ENCODE measurements at places on chromosomes 1 and 21.

- DNase-seq, result no peak
Observed at GRCh38 chr1:234858722-234859121, 248.7 kb upstream of the IRF2BP2 start.

DNA sequence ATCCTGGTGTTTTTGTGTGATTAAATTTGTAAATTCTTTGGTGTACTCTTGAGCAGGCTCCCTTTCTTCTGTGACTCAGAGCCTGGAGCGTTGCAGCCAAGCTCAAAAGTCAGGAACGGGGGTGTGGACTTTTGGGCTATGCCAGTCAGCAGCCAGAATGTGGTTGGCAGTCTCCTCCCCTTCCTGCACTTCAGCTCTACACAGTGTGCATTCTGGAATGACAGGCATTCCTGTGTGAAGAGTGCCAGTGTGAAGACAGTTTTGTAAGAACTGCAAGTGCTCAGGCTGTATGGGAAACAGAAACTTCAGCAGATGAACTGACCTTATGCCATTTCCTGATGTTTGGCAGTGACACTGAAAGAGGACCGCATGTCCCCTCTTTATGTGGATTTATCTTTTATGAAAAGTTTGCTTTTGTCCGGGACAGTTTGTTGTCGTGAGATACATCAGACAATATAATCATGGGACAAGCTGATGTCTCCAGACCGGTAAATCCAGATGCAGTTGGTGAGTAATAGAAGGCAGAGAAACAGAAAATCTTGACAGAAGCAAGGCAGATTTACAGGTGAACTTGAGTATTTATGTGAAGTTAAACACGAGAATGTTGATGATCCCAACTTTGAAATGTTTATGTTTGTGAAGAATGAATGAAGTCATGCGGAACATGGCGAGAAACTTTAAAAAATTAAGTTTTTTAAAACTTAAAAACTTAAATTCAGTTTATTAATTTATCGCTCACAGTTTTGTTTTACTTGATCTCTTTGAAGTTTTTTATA lies 67.7 kb upstream of the RCC1 start:
- DNase-seq, result no peak

DNA sequence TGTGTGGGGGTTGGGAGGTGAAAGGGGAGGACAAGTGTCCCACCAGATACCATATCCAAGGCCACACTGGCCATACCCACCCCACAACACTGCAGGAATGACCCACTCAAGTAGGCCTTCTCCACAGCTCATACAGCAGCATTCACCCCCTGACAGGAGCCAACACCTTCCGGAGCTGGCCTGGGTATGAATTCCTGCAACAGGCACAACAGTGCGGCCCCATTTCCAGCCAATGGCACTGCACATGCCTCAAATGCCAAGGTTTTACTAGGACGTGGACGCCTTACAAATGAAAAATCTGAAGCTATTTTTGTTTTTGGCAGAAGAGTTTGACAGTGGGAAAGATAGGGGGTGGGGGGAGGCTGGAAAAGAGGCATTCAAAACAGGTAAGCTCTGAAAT lies 2.0 kb downstream of the KCND3 start:
- DNase-seq, result no peak

GRCh38 chr1:205440476-205441317 lies 15.1 kb downstream of the BLACAT1 start:
- no peak for DNase-seq

- no peak for DNase-seq
Observed at GRCh38 chr1:90864681-90865080, 147.6 kb upstream of the BARHL2 start.

DNA sequence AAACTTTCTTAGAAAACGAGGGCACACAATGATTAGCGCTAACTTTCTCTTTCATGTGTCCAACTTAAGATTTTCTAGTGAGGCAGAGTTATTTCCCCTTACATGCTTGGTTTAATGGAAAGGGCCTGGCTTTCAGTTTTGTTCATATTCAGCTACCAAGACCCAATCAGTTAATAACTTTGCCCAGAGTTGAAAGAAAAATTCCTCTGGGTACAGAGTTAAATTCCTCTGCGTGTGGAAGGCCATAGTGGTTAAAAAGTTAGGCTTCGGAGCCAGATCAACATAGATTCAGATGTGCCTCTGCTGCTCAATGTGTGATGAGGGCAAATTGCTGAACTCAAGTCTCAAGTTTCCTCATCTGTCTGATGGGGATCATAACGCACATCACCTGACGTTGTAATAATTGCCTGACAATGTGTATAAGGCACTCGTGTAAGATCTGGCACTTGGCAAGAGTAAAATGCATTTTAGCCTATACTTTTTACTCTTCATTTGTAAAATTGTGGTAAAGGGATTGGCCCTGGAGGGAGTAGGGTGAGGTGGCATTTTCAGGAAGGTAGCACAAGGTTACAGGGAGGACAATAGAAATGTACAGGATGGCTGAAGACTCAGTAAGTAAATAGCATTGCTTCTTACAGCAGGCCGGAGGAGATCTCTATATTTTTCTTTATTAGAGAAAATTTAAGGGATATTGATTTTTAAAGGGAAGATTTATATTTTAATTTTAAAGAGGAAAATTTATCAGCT lies 103.4 kb downstream of the ROR1 start:
- no peak for DNase-seq

GRCh38 chr1:177950506-177950905 lies 19.4 kb downstream of the SEC16B start:
- DNase-seq, result no peak

Data from NCI-H1105 (cell line).